Activated CD8-positive, alpha-beta memory T cell treated with anti-CD3 and anti-CD28 coated beads for 1 hour (primary cell): ENCODE measurements at places on chromosomes 7 and 10.

DNA sequence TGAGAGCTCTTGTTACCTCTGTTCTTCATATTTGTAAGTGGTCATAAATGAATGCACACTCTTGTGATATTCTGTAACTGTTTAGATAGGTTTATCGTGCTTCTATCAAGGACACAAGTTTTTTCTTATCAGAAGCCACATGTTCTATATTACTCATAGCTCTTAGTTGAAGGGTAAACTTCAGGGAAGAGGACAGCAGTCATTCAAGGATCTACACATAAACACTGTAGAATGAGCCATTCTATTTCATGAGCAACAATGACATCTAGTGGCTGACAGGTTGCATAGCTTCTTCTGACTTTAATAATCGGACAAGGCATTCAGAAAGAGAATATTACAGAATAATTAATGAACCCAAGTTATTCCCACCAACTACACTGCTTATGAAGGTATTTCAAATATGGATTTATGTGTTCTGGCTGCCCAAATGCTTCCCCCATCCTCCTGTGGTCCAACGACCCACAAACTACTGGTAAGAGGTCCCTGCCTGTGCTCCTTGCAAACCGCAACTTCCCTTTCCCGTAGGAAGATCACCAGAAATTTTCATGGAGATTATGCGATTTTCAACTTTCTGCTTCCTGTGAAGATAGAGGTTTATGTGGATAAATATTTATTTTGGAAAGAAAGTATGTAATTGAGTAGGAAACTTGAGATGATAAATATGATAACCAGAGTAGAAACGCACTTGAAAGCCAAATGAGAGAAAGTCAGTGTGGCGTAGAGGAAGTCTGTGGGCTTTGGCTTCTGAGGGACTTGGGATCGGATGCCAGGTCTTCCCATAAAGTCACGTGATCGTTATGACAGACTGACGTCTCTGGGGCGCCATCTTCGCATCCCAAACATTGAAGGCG, 16.8 kb upstream of the ABCB5 start:
- DNase-seq = no peak

- DNase-seq = no peak
Observed at GRCh38 chr7:106216923-106217542, 67.8 kb downstream of the NAMPT start.

- DNase-seq = no peak
Observed at GRCh38 chr7:26663874-26664273, 200.5 kb downstream of the SKAP2 start.

- DNase-seq = no peak
Observed at GRCh38 chr7:30214651-30215137, 69.7 kb upstream of the ZNRF2 start.

DNA sequence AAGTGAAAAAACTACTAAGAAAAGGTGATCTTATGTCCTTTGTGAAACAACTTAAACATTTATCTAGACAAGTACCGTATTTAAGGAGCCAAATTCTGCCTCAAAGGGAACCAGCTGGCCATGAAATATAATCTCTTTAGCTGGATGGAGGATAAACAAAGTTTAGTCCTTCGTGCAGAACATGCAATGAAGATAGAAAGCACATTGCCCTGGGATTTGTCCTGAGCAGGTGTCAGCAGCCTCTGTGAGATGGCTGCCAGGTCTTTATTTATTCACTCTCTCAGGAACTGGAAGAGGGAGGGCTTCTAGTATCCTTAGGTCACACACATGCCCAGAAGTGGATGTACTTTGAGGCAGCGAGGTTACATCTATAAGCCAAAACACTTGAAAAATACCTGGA, 57.4 kb upstream of the CASD1 start:
- DNase-seq = no peak
